ENCODE measurements at places on chromosomes 2 and 18.

- no peak for DNase-seq
These were observed 57.0 kb downstream of the EFR3B start for GRCh38 chr2:25098670-25099486.

- DNase-seq = no peak
These were observed 43.5 kb downstream of the CALCRL start for GRCh38 chr2:187404431-187405110.

GRCh38 chr2:198327526-198327925, 523.1 kb downstream of the PLCL1 start:
- no peak for DNase-seq

- no peak for DNase-seq
These were observed 436.9 kb downstream of the SLC4A3 start for GRCh38 chr2:220064111-220065030.

Data from GM04503 (cell line).